Fibroblast of the aortic adventitia (primary cell): ENCODE measurements at places on chromosomes 11 and 22. TPM values are rescaled to one million over a fixed set of nuclear protein-coding genes. Genes with fewer than 3 reads are reported as not detected.

- peak; percentile 62 for DNase-seq
These were observed 126.3 kb downstream of the COMMD9 start for GRCh38 chr11:36162883-36163434.

The LIF gene
- total RNA-seq, result 0.57 and 6.2 TPM in 2 replicates

DNA sequence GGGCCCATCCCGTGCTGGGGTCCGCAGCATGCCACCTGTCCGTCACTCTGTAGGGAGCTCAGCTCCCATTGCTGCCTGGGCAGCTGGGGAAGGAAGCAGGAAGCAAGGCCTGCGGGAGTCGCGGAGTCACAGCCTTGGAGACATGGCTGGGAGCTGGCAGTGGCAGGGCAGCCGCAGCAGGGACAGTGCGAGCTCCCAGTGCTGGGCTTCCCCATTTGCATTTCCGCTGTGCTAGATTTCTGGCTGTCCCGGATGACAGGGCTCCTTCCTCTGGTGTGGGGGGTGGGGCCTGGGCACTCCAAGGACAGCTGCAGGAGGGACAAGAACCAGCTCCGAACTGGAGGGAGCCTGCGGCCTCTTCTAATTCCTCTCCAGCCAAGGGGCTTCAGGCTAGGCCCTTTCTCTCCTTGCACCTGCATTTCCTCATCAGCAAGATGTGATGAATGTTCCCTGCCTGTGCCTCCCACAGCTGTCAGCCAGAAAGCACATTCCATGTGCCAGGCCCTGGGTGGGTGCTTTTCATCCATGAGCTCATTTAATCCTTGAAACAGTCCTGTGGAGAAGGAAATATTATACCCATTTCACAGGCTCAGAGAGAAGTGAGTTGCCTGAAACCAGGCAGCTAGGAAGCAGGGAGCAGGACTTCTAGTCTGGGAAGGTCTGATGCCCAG, 48.0 kb downstream of the MYO7A start:
- no peak for DNase-seq

DNA sequence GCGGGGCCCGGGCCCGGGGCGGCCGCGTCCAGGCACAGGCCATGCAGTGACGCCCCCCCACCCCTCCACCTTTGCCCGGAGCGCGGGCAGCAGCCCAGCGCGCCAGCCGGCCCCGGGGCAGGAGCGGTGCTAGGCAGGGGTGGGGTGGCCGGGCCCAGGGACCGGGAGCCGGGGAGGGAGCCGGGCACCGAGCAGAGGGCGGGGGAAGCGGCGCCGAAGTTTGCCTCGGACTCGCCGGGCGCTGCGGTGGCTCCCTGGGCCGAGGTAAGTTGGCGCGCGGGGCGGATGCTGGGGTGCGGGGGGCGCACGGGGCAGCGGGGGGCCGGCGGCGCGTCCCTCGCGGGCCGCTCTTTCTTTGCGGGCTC, 332 bp downstream of the TEAD1 start:
- DNase-seq, result no peak

The COA4 gene
- total RNA-seq, result 54.2 and 70.8 TPM in 2 replicates

GRCh38 chr11:100849009-100849900, 162.2 kb downstream of the ARHGAP42 start:
- DNase-seq, result peak; percentile 97

The MMP26 gene
- not detected in 2 replicates for total RNA-seq

The MS4A6E gene
- total RNA-seq, result not detected in 2 replicates

GRCh38 chr22:28105413-28105812, 186.4 kb upstream of the PITPNB start:
- DNase-seq, result peak; percentile 14
